Epithelial cell of alveolus of lung (primary cell): ENCODE measurements at places on chromosomes 11 and 22. TPM values are rescaled to one million over a fixed set of nuclear protein-coding genes. Genes with fewer than 3 reads are reported as not detected.

CD3G gene
- total RNA-seq, result not detected in 2 replicates

C2CD2L gene
- 5.6 and 6.0 TPM in 2 replicates for total RNA-seq

PDGFD gene
- total RNA-seq, result 7.2 and 8.9 TPM in 2 replicates

PGR gene
- total RNA-seq, result 1.6 and 3.0 TPM in 2 replicates

CHRM4 gene
- 0.39 TPM in 1 of 2 replicates, not detected in the other for total RNA-seq

CCDC116 gene
- total RNA-seq, result 0.16 TPM in 1 of 2 replicates, not detected in the other

OR5P2 gene
- not detected in 2 replicates for total RNA-seq

UBE2L3 gene
- total RNA-seq, result 66.1 and 70.3 TPM in 2 replicates

EIF3D gene
- 328 and 413 TPM in 2 replicates for total RNA-seq

OR10A2 gene
- total RNA-seq, result not detected in 2 replicates

P2RY2 gene
- 0.08 and 0.91 TPM in 2 replicates for total RNA-seq

TRIM77 gene
- total RNA-seq, result not detected in 2 replicates

RAB38 gene
- total RNA-seq, result 7.4 and 11.9 TPM in 2 replicates

KCNQ1OT1 gene
- 0.39 and 1.2 TPM in 2 replicates for total RNA-seq

ESAM gene
- 2.2 and 5.6 TPM in 2 replicates for total RNA-seq

BTBD18 gene
- not detected in 2 replicates for total RNA-seq

KCNJ5 gene
- total RNA-seq, result not detected in 2 replicates

PGA4 gene
- total RNA-seq, result not detected in 2 replicates

DAGLA gene
- 1.3 and 2.5 TPM in 2 replicates for total RNA-seq

NUCB2 gene
- total RNA-seq, result 26.5 and 60.2 TPM in 2 replicates

PHLDA2 gene
- 3.7 and 97.5 TPM in 2 replicates for total RNA-seq
